ENCODE measurements at places on chromosomes 1 and 21.

GRCh38 chr1:153380711-153381110 is 5.3 kb upstream of the S100A12 start:
- no peak for DNase-seq

- DNase-seq, result no peak
These were observed 485.7 kb downstream of the AJAP1 start for GRCh38 chr1:5140136-5140535.

DNA sequence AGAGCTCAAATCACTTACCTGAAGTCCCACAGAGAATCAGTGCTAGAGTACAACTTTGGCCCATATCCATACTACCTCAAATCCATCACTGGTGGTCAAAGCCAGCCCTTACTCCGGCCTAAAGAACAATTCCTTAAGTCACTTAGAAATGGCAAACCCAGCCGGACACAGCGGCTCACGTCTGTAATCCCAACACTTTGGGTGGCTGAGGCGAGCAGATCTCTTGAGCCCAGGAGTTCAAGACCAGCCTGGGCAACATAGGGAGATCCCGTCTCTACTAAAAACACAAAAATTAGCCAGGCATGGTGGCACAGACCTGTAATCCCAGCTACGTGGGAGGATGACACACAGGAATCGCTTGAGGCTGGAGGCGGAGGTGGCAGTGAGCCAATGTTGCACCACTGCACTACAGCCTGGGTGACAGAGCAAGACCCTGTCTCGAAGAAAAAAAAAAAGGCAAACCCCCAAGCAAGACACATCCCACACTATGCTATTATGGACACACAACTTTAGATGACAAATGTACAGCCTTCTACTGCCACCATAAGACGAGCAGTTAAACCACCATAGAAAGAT is 24.0 kb downstream of the NPHP4 start:
- no peak for DNase-seq

DNA sequence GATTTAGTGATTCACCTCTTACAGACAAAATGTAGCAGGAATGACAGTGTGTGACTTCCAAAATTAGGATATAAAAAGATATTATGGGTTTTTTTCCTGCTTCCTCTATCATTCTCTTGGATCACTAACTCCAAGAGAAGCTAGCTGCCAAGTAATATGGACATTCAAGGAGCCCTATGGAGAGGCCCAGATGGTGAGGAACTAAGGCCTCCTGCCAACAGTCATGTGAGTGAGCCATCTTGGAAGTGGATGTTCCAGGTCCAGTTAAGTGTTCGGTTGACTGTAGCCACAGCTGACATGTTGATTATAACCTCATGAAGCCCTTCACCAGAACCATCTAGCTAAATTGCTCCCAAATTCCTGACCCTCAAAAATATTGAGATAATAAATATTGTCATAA is 38.8 kb downstream of the CD160 start:
- DNase-seq, result no peak

DNA sequence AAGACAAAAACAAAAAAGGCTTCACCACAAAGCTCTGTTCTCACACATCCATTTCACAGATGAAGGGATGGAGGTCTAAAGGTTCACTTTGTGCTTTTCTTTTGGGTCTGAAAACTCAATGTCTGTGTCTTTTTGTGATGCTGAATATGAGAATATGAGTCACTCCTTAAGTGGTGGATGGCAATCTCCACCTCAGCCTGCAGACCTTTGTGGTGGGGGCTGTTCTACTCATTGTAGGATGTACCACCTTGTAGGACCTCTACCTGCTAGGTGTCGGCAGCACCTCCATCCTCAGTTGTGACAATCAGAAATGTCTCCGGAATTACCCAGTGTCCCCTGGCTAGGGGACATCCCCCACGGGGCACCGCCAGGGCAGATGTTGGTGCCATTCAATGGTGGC is 42.8 kb downstream of the UBASH3A start:
- no peak for DNase-seq

- DNase-seq, result no peak
These were observed 317.1 kb downstream of the DPYD start for GRCh38 chr1:97603776-97604175.

GRCh38 chr1:197773856-197774255 is 1.4 kb downstream of the DENND1B start:
- no peak for DNase-seq

DNA sequence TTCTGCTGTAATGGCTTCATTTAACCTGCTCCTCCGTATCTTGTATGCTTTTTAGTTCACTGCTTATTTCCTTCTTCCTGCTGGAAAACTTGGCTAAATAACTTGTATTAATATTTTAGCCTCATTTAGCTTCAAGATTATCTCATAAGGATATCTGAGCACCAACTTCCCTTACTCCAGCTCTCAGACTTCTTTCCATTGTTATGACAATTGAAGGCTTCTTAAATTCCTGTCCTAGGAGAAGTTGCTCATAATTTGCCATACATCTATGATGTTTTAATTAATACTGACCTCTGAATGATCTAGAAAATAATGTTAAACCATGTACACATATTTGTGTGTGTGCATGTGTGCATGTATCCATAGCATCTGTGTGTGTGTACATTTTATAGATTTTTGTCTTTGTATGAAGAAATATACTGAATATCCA is 1524.4 kb upstream of the TPTE start:
- no peak for DNase-seq

DNA sequence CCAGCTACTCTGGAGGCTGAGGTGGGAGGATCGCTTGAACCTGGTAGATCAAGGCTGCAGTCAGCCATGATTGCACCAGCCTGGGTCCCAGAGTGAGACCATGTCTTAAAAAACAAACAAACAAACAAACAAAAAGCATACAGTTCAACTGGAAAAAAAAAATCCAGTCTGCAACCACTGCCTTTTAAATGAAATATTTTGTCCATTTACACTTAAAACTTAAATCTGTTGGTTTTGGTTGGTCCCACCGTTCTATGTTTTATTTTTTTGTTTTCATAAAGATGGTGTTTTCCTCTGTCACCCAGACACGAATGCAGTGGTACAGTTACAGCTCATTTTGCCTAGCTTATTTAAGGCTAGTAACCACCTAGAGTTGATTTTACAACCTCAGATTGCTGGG is 9.8 kb downstream of the FALEC start:
- no peak for DNase-seq

DNA sequence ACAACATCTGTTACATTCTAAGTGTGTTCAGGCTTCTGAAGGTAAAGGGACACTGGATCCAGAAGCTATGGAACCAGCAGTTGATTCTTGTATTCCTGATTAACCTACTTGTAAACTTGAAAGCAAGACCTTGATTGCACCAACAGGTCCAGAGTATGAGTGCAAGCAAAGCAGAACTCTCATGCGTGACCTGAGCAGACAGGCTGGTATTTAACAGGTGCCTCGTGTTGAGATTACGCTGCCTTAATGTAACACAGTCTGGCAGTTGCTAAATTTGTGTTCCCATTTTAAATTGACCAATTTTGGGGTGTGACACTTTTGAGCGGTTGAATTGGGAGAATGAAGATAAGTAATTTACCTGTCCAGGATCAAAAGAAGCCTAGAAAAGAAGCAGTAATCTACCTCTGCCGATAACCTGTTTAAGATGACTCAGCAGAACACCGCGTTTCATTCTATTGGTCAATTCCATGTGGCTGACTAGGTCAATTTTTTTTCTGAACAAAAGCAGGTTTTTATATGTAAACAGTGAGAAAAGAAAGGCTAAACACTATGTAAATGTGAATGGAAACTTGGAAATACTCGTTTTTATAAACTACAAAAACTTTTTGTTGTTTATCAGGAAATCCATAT is 147.6 kb downstream of the DYRK1A start:
- no peak for DNase-seq

GRCh38 chr1:44407430-44408211 is 2.6 kb downstream of the RNF220 start:
- no peak for DNase-seq

DNA sequence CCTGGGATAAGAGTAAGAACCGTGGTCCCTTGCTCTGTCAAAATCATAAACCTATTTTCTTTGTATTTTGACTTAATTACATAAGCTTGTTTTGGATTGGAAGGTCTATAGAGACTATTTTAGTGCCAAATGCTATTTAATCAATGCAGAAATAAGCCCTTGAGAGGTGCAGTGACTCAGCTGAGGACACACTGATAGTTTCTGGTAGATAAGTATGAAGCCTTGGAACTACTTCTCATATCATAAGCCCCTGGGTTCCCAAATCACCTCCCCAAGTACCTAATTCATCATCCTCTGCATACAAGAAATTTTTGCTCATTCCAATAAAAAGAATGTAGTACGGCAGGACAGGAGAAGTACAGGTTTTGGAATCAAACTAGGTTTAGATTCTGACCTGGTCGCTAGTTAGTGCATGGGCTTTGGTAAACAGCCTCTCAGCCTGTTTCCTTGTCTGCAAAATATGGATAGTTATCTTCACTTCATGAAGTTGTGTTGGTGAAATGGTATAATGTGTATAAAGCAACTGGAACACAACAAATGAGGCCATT is 3.3 kb upstream of the CD55 start:
- no peak for DNase-seq

GRCh38 chr21:46191686-46192575 is 7.7 kb upstream of the SPATC1L start:
- DNase-seq, result no peak

GRCh38 chr21:39047046-39047445 is 136.2 kb downstream of the PSMG1 start:
- DNase-seq, result no peak

DNA sequence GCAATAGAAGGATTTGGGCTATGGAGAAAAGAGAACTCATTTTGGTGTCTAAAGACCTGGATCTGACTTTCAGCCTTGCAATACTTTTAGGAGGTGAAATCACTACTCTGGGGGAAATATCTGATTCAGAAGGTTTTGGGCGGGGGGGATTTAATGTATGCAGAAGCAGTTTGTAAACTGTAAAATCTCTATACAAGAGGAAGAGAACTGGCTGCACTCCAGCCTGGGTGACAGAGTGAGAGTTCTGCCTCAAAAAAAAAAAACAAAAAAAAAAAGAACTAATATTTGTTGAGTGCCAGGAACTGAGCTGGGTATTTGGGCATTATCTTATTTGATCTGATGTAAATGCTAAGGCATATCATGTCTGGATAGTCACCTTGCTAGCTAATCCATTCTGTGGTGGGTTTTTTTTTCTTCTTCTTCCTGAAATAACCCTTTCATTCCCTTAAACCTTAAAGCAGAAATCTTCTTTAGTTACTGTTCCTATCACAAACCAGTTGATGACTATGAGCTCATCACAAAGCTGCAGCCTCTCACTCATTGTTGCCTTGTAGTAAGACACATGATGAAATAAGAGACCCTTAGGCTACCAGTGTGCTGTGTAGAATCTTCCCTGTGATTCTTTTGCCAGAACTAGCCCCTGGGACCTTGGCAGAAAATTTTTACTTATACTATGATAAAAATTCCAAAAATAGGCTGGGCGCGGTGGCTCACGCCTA is 35.6 kb upstream of the SLC16A1 start:
- no peak for DNase-seq

GRCh38 chr1:229272164-229273158 is 1.6 kb downstream of the RAB4A start:
- DNase-seq, result no peak

GRCh38 chr1:48107516-48107915 is 110.3 kb upstream of the TRABD2B start:
- DNase-seq, result no peak

DNA sequence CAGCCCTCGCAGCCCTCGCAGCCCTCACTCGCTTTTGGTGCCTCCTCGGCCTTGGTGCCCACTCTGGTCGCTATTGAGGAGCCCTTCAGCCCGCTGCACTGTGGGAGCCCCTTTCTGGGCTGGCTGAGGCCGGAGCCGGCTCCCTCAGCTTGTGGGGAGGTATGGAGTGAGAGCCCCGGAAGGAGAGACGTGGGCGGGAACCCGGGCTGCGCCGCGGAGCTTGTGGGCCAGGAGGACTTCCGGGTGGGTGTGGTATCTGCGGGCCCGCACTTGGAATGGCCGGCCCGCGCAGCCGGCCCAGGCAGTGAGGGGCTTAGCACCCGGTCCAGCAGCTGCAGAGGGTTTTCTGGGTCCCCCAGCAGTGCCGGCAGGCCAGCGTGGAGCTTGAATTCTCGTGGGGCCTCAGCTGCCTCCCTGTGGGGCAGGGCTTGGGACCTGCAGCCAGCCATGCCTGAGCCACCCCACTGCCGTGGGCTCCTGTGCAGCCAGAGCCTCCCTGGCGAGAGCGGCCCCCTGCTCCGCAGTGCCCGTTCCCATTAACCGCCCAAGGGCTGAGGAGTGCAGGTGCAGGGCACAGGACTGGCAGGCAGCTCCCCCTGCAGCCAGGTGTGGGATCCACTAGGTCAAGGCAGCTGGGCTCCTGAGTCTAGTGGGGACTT is 9.9 kb upstream of the CFHR2 start:
- DNase-seq, result no peak

- peak; percentile 54 for DNase-seq
These were observed 25.1 kb upstream of the TMEM222 start for GRCh38 chr1:27296773-27297291.
